Stomach (tissue), 19 donors: ENCODE measurements at places on chromosomes 11 and 22.

DNA sequence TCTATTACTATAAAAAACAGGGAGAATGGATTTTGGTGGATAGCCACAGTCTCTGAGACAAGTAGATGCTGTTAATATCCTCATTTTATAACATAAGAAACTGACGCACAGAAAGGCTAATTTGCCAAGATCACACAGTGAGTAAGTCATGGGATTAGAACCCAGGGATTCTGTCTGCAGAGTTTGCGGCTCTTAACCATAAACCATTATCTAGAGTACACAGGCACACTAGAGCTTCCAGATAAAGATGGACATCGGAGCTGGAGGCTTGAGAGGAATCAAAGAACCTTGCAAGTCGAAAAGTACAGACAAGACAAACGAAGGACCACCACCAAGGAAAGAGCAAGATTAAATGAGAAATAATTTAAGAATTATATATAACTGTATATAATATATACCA, 11.3 kb downstream of the LGALS12 start:
- DNase-seq, result no peak

GRCh38 chr11:129590030-129590752, 214.5 kb downstream of the BARX2 start:
- DNase-seq, result no peak

DNA sequence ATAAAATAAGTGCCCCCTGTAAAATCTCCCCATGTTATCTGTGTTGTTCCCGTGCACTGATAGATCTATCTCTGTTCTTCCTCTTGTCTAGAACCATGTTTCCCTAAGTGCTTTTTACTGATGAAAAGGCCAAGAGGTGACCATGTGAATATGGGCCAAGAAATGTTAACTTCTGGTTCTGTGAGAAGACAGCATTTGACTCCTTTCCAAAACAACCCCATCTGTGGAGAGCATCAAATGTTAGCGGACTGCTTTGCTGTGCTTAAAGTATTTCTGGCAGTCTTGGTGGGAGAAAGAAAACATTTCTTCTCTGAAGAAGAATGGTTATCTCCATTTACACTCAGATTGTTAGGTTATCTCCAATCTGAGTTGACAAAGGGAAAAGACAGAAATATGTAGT, 58.6 kb upstream of the GUCY1A2 start:
- peak; percentile 20 for DNase-seq

DNA sequence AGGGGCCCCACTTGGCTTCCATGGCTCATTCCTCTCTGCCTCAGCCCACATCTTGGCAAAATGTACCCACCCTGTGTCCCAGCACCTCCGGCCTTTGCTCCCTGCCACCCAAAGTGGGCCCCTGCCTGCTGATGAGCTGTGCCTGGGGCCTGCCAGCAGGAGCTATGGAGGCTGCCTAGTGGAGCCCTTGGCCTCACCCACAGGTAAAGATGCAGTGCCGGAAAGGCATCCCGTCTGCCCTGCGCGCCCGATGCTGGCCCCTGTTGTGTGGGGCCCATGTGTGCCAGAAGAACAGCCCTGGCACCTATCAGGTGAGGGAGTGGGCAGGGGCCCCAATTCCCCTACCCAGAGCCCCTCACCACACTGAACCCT, 1.3 kb downstream of the TBC1D10C start:
- DNase-seq, result no peak

DNA sequence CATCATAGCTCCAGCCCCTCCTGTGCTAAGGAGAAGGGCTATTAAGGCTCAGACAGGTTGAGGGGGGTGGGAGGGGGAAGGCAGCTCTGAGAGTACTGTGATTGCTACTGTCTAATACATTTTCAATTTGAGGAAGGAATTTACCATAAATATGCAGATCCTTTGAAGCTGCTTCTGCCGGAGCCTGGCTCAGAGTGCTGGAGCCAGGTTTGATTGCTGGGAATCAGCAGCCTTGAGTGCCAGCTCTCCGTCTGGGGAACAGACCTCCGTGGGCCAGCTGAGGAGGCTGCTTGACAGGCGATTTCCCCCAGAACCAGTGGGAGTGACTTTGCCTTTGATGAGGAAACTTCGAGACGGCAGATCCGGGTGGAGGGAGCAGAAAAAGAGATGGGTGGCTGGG, 141.7 kb upstream of the TBCEL start:
- no peak for DNase-seq

GRCh38 chr22:30866216-30866615, 102.4 kb downstream of the MORC2 start:
- no peak for DNase-seq

GRCh38 chr22:23289851-23290724, 109.8 kb downstream of the BCR start:
- DNase-seq, result peak; percentile 67

GRCh38 chr11:64879244-64879900, 951 bp upstream of the EHD1 start:
- DNase-seq, result no peak

GRCh38 chr22:36171941-36172340, 11.4 kb upstream of the APOL3 start:
- no peak for DNase-seq

GRCh38 chr11:119920666-119921387, 191.8 kb upstream of the NECTIN1 start:
- DNase-seq, result no peak

DNA sequence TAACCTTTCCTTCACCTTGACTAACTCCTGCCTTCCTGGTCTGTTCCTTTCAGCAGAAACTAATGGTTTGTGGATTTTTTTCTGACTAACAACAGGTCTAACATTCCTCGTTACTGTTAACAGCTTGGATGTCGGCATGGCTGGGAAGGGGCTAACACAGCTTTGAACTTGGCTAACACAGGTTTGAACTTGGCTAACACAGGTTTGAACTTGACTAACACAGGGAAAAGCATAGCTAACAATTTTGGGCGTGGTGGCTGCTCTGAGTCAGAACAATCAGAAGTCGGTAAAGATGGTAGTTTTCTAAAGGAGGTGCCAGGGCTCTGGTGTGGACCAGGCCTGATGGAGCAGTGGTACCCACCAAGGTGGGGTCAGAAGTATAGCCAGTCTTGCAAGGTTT, 16.1 kb downstream of the MIAT start:
- DNase-seq, result no peak

DNA sequence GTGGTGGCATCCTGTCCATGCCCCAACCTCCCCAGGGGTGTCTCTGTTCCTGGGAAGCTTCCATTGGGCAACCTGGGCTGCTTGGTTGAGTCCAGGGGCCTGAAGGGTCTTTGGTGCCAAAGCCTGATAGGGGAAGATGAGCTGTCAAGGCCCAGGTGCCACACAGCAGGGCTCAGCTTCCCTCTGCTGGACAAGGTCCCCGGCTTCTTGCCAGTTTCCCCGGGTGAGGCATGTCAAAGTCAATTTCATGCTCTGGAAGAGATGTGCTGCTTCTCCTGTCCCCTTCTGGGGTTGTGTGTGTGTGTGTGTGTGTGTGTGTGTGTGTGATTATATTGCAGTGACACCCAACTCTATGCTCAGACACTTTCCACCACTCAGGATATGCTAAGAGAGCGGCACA, 26.9 kb downstream of the TP53I11 start:
- DNase-seq, result no peak

GRCh38 chr11:109960831-109961230, 132.4 kb upstream of the ZC3H12C start:
- no peak for DNase-seq

DNA sequence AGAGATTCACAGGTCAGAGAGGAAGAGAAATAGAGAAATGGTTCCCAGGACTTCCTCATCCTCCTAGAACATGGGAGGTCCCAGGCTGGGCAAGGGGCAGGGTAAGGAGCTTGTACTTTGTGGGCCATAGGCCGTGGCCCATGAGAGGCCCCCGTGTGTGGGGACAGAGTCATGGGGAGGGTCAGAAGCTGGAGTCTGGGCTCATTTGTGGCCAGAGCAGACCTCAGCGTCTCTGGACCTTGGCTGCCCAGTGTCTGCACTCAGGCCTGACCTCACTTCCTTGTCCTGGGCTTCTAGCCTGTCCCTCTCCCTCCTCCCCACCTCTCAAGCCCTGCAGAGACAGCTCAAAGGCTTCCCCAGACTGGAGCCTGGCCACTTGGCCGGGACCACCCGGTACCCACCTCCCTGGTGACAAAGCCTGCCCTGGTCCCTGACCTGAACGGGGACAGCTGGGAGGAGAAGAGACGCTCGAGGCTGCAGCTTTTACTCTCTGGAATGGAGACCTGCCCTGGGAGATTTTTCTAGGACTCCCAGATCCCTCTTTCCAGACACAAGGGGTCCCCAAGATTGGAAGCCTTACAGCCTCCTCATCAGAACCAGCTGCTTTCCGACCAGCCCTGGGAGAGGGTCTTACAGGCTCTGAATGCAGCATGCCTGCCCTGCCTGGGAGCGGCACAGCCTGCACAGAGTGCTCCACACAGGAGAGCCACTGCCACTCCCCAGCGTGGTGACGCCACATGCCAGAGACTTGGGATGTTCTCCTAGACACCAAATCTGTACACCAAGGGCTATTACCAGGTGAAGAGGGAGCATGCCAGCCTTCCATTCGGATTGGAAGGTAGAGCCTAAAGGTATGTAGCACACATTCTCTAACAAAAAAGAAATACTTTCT, 569.0 kb upstream of the B3GAT1 start:
- no peak for DNase-seq

DNA sequence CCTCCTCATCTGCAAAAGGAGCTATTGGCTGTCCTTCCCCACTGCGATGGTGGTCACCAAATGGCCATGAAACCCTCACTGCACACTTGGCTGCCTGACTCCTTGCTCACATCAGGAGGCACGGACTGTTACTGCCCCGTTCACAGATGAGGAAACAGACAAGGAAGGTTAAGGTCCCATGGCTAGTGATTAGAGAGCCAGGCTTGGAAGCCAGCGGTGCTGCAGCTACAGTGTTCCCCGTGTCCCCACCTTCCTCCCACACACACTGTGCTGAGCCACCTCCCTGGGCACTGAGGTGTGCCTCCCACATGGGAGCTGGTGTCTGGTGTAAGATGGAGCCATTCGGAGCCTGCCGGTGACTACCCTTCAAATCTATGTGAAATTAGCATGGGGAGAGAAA, 2.6 kb downstream of the ARHGAP8 start:
- no peak for DNase-seq

GRCh38 chr11:101816613-101817012, 98.2 kb upstream of the CEP126 start:
- no peak for DNase-seq

DNA sequence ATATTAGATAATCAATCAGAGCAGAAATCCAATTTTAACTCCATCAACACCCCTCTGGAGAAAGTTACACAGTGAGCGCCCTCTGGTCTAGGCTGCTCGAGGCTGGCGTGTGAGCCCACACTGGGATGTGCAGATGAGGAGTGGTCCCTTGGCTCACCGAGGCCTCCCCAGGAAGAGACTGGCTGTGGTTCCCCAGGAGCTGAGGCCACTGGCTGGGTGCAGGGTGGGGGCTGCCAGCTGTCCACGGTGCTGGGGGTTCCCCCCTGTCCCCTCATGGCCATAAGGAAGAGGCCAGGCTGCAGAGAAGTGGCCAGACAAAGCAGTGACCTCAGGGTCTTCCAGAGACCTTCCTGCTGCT, 750.7 kb downstream of the BRD1 start:
- DNase-seq, result no peak

DNA sequence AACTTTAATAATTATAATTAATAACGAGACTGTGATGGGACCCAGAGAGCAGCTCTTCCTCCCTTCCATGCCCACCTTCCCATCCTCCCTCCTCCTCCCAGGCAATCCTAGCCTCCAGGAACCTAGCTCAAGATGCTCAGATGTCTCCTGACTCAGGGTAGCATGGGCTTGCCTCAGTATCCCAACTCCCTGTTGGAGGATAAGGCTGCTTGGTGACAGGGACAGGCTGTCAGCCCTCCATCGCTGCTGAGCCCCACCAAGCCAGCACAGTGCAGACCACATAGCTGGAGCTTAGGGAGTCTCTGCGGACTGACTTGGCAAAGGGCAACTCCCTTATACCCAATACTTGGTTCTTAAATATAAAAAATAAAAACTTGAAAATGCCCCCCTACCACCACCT, 11.5 kb downstream of the MYH9 start:
- DNase-seq, result no peak

DNA sequence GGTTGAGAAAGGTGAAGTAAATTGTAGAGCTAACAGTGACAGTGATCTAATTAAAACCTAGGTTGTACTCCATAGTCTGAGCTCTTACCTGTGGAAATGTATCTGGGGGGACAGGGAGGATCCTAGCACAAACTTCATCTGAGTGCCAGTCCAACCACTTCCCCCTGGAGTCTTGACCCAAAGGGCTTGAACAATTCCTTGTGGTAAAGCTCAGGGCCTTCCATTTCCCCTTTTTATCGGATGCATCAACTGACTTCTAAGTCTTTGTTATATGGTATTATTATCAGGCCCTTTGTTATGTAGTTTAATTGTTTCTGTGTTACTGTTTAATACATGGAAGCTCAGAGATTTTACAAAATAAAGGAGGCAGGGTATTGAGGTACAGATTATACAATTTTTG, 140.2 kb upstream of the SESN3 start:
- no peak for DNase-seq

GRCh38 chr22:35634015-35634414, 14.2 kb upstream of the APOL6 start:
- no peak for DNase-seq

GRCh38 chr11:63007920-63008319, 7.7 kb downstream of the SLC22A8 start:
- peak; percentile 27 for DNase-seq

GRCh38 chr22:22558071-22558971, 744 bp downstream of the PRAME start:
- DNase-seq, result no peak

- peak; percentile 58 for DNase-seq
Observed at GRCh38 chr22:50548040-50548920, 2.6 kb downstream of the KLHDC7B start.

GRCh38 chr11:62726915-62727164, 417 bp downstream of the HNRNPUL2 start:
- no peak for DNase-seq

- peak; percentile 5 for DNase-seq
Observed at GRCh38 chr11:120462825-120463224, 48.7 kb upstream of the GRIK4 start.

DNA sequence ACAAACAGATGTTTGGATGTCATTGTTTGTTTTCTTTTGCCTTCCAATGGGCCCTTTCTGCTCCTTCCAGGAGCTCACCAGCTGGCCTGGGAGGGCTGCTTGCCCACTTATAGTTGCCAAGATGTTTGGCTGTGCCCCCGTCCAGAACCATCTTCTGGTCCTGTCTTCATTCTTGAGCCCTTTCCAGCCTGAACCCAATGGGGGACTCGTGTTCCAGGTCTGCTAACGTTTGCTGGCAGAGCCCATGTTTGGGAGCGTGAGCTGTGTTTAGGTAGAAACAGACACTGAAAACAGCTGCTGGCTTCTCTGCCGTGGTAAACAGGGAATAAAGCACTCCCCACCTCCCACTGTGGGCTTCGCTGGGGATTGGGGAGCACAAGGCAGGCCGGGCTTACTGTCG, 83.2 kb upstream of the SYT13 start:
- DNase-seq, result no peak

GRCh38 chr22:23282516-23282915, 102.2 kb downstream of the BCR start:
- DNase-seq, result no peak

DNA sequence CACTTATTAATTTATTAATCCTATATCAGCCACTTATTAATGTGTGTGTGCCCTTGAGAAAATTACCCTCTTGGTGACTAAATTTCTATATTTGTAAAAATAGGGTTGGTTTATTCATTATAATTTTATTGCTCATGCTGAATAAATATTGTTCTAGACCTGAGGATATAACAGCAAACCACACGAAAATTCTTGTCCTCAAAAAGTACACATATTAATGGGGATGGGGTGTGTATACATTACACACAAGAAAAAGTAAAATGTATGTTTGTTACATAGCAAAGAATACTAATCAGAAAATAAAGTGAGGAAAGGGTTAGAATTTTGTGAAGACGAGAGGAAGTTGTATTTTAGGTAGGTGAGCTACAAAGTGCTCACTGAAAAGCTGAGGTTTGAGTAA, 1068.9 kb upstream of the RAG2 start:
- no peak for DNase-seq
